ENCODE measurements at places on chromosomes 5 and 9.
A peak's percentile ranks its signal among the peaks of the same experiment; 100 is the strongest.

GRCh38 chr5:62620761-62621160 lies 42.1 kb downstream of the LRRC70 start:
- DNase-seq: no peak

DNA sequence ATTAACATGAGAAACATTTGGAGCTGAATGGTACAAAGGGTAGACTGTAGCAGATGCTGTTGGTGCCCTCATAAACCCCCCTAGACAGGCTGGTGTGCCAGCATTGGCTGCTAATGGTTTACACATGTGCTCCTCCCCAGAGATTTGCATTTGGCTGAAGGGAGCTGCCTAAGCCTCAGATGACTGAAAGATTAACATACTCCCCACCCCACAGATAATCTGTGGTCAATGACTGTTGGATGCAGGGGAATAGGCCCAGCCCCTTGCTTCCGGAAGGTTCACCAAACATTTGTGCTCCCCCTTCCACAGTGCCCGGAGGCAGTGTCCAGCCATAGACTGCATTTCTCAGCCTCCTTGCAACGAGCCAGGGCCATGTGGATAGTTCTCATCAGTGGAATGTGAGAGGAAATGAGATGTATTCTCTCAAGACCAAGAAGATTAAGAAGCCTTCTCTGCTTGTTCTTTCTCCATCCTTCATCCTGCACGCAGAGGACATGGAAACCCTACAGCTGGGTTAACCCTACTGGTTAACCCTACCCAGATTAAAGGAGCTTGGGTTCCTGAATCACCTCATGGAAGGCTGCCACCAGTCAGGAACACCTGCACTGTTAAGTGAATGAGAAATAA lies 79.6 kb downstream of the PHAX start:
- DNase-seq: no peak

DNA sequence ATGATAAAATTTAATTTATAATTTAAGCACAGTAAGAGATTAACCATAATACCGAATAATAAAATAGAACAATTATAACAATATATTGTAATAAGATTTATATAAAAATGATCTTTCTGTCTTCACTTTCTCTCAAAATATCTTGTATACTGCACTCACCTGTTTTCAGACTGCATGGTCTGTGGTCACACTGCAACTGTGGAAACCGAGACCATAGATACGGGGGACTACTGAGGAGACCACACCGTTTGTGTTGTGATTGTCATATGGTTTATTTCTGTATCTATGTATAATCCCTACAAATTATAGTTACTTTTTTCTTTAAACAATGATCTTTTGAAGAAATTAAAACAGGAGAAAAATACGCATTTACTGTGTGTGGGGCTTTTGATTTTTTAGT lies 78.8 kb upstream of the TNFAIP8 start:
- DNase-seq: no peak

GRCh38 chr9:109950710-109951443 lies 170.9 kb downstream of the PALM2AKAP2 start:
- DNase-seq: no peak

DNA sequence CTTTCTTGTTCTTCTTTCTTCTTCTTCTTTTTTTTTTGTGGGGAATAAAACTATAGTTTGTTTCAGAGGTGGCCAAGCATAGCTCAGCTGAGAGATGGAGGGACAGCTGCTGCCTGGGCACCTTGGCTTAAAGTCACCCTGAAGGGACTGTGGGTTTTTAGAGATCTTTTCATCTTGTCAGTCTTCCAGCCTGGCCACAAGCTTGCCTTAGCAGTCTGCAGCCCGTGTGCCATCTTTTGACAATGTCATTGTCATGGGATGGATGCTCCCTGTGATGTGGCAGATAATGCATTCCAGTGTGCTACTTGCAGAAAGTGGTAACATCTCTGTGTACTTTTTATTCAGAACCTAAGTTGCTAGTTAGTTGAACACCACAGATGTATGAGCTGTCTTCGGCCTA lies 280.8 kb downstream of the FANCC start:
- DNase-seq: no peak

GRCh38 chr9:95724253-95724991 lies 151.1 kb upstream of the ERCC6L2 start:
- DNase-seq: no peak

DNA sequence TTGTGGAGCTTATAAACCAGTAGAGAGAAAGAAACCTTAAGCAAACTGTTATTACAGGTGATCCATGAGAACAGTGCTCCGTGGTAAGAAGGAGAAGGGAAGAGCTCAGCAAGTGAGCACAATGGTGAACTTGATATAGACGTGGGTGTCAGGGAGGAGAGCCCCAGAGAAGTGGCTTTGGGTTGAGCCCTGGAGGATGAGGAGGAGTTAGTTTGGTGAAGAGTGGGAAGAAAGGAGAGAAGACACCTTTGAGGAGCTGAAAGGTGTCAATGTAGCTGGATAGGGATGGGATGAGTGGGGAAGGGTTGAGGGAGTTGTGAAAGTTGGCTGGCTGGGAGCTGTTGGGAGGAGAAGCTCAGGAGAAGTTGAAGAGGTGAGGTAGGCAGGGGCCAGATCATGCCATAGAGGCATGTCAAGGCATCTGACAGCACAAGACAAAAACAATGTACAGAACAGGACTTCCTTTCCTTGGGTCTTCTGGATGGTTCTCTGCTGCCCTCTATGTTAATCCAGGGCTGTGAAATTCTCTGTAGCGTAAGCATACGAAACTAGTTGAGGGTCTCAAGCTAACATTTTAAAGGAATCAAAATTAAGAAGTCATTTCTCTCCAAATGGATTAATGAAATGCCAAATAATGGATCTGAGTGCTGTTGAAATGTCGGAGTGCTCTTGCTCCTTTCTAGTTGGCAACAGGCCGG lies 501.9 kb downstream of the KDM4C start:
- DNase-seq: no peak

DNA sequence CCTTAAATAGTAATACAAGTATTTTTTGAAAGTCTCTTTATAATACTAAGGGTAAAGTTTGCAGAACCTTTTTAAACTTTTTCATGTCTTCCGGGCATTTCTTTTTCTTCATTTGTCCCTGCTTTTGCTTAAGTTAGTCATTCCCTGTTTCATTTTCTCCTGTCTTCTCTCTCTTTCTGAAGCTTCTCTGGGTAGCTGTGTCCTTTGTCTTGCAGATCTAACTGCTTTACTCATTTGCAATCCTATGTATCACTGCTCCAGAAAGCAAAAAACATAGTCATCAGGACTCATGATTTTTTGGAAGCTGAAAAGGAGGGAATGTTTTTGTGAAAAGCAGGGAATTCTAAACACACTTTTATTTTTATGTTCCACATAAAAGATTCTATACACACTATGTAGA lies 301.7 kb downstream of the MRPS30 start:
- DNase-seq: no peak

DNA sequence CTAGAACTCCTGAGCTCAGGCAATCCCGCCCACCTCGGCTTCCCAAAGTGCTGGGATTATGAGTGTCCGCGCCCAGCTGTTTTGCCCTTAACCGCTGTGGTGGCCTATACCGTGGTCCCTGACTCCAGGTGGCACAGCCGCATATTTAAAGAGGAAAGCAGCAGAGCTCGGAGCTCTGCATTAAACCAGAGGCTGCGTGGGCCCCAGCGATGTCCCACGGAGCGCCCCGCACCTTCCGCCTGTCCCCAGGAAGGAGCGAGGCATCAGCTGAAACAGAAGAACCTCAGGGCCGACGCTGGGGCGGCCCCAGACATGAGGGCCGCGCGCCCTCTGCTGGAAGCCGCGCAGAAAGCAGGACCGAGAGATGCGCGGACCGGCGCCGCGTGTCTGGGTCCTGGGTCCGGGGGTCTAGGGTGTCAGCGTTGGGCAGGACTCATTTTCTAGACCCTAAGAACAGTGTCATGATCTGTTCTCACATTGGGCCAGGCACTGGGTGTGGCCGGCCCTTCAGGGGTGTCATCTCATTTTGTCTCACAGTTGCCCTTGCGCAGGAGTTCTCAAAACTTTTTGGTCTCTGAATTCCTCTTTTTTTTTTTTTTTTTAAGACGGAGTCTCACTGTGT lies 37.7 kb downstream of the LAMC3 start:
- DNase-seq: peak; percentile 76

DNA sequence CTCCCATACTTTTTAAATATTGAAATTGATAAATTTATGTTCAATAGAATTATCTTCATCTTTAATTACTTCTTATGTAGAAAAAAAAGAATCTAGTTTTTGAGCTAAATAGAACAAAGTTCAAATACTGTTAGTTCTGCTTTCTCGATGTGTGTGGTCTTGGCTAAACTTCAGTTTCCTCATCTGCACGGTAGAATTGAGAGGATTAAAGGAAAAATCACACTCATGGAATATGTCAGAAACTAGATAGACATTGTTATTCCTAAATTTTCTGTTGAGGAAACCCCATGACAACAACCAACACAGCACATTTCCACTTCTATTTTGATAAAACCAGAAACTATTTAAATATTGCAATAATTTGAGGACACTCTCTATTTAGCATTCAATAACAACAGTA lies 100.3 kb downstream of the MUSK start:
- no peak for DNase-seq

GRCh38 chr5:89350684-89351083 lies 467.7 kb upstream of the MEF2C start:
- DNase-seq: no peak

DNA sequence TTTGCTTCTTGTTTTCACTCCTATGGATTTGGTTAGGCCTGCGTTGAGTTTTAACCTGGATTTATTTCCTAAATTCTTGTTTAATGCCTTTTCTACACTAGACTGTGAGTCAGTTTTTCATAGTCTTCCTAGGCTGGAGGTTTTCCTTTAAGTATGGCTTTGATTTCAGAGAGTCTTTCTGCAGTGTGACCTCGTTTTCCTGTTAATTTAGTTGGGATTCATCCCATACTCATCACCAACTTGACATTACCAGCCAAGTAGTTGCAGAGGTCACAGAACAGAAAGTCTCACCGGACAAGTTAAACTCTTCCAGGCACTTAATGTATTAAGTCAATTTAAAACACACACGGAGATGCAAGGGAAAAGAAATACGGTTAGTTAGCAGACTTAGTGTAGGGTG lies 29.7 kb upstream of the AUH start:
- DNase-seq: no peak

DNA sequence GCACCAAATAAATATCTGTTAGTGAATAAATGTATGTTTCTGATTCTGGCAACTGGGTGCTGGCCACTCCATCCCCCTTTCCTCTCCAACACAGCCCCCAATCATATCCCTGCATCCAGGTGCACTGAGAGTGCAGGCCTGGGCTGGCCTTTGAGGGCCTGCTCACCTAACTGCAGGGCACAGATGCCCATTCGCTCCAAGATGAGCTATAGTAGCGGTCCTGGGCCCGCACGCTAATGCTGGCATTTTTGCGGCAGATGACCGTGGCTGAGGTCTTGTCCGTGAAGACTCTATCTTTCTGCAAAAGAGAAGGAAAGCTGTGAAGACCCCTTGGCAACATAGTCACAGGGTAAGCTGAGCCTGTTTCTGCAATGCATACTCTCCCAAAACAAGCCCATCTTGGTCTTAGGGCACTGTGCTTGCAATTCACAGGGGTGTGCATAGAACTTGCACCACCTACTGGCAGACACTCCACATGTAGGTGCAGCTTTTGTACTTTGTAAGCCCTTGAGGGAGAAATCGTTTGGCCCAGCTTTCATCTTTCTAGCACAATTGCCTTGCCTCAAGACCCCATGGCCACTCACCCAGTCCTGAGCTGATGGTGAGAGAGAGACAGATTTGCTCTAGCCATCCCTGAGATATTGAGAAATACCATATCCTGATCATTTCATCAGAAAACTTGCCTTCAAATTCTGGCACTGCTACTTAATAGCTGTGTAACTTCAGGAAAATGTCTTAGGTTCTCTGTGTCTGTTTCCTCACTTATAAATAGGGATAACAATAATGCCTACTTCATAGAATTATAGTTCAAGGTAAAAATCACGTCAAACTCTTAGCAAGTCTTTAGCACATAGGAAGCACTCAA lies 13.5 kb downstream of the IL12B start:
- DNase-seq: peak; percentile 48

DNA sequence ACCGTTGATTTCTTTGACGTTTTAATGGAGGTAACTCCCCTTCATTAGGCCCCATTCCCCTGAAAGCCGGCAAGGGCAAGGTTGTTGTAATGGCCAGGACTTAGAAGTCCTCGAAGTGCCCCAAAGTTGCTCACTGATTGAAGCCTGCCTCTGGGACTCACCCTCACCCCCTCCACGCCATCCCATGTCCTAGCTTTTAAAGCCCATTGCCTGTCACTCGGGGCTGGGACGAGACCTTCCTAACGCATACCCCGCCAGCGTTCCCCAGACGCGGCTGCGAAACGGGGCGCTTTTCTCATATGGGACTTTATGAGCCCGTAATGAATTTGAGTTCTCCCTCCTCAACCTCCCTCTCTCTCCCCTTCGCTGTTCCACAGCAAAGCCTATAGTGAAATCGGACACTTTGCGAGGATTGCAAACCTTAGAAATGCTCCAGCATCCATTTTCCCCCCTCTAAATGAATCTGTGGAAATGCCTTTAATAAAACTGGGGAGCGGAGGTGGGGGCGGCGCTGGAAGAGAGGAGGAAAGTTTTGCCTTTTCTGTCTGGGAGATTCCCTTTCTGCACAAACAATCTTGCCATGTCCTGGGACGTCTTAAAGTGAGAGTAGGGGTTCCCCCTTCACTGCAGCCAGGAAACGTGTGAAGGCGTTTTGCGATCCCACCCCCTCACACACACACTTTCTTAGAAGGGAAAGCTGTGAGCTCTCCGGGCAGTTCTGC lies 1.5 kb downstream of the PAPPA start:
- DNase-seq: no peak

Data from left colon (tissue), 2 donors.